ENCODE measurements at places on chromosomes 16 and 17.

DNA sequence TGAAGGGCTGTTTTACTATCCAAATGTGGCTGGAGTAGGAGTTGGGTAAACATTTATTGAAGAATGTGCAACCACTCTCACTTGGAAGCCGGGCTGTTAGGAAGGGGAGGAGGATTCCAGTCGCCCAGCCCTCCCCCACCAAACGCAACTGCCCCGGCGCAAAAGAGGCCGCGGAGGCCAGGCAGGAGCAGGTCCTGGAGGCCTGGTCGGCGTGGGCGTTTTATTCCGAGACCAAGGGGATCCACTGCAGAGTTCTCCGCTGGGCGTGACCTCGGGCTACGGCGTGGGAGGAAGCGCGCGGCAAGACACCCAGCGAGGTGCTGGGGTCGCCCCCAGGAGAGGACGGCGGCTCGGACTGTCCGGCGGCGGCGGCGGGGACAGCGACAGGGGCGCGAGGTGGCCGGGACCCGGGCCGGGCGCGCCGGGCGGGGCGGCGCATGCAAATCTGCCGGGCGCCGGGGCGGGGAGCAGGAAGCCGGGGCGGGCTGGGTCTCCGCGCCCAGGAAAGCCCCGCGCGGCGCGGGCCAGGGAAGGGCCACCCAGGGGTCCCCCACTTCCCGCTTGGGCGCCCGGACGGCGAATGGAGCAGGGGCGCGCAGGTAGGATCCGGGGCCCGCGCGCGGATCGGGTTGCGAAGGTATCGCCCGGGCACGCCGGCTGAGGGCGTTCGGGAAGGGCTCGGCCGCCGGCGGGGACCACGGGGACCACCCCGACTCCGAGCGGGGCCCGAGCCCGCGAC lies at the start of gene IL4R:
Gene IL4R (plus strand): TSS at position 553 of the 739 bp plus-strand sequence. CDS start 26,230 bp downstream, outside the sequence.
- DNase-seq: no peak

GRCh38 chr17:71505200-71505599 lies 615.6 kb upstream of the SOX9 start:
- DNase-seq: no peak

DNA sequence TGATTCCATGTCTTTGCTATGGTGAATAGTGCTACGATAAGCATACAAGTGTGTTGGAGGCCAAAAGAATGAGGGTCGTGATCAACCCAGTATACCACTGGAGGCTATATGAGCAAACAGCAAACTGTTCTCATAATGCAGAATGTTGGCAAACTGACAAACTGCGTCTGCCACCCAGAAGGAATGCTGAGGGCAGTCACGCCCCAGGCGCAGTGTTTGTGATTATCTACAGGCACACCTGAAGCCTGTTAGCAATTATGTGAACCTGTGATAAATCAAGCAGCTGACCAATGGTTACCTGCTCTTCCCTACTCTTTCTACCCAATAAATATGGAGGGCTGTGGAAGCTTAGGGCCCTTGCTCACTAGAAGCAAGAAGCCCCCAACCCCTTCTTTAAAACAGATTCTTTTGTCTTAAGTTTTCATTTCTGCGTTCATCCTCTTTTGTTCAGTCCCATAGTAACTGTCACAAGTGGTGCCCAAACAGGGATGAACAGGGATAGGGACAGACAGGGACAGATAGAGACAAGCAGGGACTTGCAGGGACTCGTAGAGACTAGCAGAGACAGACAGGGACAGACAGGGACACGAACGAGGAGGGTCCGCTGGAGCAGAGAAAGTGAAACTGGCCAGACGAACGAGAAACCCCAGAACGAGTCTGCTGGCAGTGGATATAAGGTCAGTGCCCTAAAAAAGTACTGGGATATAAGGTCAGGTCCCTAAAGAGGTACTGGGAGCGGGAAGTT lies 25.1 kb downstream of the CD300LG start:
- no peak for DNase-seq

GRCh38 chr16:67184453-67184994 lies 761 bp upstream of the MATCAP1 start:
- no peak for DNase-seq

- no peak for DNase-seq
These were observed 15.4 kb downstream of the ABCA10 start for GRCh38 chr17:69213059-69213813.

DNA sequence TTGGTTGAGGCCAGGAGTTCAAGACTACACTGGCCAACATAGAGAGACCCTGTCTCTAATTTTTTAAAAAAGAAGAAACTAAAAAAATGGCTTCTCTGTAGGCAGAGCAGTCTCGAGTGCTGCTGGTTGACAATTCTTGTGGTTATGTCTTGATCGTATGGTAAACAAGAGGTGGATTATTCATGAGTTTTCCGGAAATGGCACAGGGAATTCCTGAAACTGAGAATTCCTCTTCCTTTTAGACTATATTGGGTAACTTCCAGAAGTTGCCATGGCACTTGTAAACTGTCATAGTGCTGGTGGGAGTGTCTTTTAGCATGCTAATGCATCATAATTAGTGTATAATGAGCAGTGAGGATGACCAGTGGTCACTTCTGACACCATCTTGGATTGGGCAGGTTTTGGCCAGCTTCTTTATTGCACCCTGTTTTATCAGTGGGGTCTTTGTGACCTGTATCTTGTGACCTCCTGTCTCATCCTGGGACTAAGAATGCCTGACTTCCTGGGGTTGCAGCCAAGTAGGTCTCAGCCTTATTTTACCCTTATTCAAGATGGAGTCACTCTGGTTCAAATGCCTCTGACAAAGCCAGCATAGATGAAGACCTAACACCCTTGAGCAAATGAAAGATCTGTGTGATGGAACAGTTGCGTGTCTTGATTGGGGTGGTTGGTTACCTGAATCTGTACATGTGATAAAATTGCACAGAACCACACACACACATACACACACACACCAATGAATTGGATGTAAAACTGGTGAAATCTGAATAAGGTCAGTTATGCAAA lies 30.2 kb downstream of the BMERB1 start:
- no peak for DNase-seq

- DNase-seq: no peak
These were observed 85.5 kb upstream of the HNF1B start for GRCh38 chr17:37830151-37830993.

DNA sequence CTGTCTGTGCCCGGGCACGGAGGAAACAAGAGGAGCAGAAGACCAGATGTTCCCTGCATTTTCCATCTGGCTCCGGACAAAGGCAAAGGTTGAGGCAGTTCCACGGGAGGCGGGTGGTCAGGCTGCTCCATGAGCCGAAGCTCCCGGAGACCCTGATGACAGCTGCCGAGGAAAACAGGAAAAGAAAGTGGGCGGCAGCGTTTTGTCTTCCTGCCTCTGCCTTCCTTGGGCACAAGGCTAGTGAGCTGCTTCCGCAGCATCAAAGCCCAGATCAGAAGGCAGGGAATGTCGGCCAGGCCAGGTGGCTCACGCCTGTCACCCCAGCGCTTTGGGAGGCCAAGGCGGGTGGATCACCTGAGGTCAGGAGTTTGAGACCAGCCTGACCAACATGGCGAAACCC lies 16.2 kb downstream of the SLC43A2 start:
- DNase-seq: no peak

Data from KG1 (cell line).